ENCODE measurements at places on chromosomes 4 and X.

GRCh38 chr4:101961144-101961543 lies 170.6 kb downstream of the BANK1 start:
- DNase-seq, result peak; percentile 39

DNA sequence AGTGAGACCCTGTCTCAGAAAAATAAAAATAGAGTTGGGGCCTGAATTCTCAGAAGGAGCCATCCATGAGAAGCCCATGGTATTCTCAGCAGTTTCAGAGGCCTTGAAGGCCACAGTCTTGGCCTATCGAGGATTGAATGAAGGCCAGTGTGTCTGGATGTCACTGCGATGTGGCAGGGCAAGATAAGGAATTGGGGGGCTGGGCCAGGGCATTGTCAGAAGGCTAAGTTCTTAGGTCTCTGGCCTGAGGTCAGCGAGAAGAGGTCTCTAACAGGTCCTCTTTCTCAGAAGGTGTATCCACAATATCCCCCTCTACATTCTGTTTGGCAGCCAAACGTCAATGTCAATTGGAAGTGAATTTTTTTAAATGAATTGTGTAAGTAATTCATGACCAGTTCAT lies 5.7 kb downstream of the ZNF275 start:
- no peak for DNase-seq

DNA sequence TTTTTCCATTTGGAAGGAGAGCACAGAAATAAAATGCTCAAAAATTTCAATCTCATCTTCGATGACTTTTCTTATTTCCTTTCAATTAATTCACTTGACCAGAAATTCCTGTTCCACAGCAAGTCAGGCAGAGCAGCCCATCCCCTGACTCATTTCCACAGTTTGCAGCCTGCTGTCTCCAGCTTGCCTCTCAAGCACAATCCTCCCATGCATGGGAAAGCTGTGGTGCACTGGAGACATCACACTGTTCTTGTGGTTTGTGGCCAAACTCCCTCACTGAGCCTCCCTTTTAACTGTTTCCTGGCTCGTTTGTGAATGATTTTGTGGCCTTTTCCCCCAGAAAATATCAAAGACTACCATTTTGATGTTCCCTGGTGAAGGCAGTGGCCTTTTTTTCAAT lies 114.0 kb upstream of the ENPEP start:
- peak; percentile 96 for DNase-seq

- DNase-seq, result peak; percentile 51
Observed at GRCh38 chr4:156933633-156934258, 37.9 kb downstream of the PDGFC start.

- peak; percentile 91 for DNase-seq
Observed at GRCh38 chrX:3262901-3263300, 83.6 kb downstream of the MXRA5 start.

- DNase-seq, result no peak
Observed at GRCh38 chr4:169251291-169252235, 19.2 kb downstream of the SH3RF1 start.

- DNase-seq, result no peak
Observed at GRCh38 chrX:68755616-68756125, 73.2 kb upstream of the EFNB1 start.

DNA sequence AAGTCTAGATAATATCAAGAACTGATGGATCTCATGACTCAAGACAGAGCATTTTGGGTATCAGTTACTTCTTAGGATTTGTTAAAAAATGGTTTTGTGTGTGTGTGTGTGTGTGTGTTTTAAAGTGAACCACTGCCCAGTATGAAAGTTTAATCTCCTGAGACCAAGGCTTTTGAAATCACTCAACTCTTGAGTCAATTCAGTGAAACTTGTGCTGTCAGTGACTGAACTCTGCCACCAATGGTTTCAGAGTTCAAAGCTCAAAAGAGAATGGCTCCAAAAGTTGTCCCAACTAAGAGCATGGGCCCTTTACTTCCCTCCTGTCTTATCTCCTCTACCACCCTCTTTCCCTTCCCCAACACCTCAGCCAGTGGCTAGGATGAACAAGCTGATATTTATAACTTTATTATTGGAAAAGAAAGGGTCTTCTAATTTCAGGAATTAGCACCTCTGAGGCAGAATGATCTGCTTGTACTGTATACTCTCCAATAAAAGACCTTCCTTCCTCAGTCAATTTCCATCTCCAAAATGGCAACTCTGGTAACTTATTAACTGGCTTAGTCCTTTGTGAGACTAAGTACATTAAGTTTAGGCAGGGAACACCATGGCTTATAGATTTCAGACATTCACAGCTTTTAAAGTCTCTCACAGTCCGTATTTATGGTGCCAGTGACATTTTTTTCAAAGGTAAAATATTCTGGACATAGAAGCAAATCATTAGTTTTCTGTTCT lies 152.2 kb downstream of the REPS2 start:
- no peak for DNase-seq

- DNase-seq, result no peak
Observed at GRCh38 chr4:122810669-122811068, 16.0 kb upstream of the FGF2 start.

GRCh38 chrX:110363244-110363643 lies 4.6 kb downstream of the RTL9 start:
- DNase-seq, result peak; percentile 7

DNA sequence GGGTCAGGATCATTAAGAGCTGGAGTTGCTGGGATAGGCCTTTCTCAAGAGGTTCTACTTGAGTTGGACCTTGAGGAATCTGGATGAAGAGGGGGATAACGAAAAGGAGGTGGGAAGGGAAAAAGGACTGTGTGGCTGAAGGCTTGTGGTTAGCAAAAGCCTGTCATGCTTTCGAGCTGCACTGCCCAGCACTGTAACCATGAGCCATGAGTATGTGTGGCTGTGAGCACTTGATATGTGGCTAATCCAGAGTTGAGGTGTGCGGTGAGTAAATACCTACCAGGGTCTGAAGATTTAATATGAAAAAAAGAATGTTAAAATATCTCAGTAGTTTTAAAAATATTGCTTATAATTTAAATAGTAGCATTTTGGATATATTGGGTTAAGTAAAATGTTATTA lies 11.4 kb downstream of the TMEM165 start:
- DNase-seq, result no peak

GRCh38 chrX:126655061-126655460 lies 102.4 kb upstream of the DCAF12L1 start:
- DNase-seq, result no peak

DNA sequence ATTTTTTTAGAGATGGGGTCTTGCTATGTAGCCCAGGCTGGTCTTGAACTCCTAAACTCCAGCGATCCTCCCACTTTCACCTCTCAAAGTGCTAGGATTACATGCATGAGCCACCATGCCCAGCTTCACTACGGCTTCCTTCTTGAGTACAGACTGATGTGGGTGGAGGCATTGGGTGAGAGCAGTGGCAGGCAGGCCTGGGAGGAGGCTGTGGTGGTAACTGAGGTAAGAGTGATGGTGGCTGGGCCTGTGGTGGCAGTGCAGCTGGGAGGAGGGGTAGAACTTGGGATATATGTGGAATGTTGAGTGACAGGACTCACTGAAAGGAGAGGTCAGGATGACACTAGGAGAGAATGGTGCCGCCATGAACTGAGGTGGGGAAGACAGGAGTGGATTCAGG lies 80.9 kb downstream of the MED28 start:
- no peak for DNase-seq

- DNase-seq, result no peak
Observed at GRCh38 chrX:35858361-35858760, 60.2 kb downstream of the MAGEB16 start.

Data from brain microvascular endothelial cell (primary cell).